ENCODE measurements at places on chromosomes 11 and 22.

GRCh38 chr11:45906965-45907611 is at the start of gene FREY1:
Gene FREY1 (minus strand): TSS chr11:45907271. CDS start chr11:45907245, 26 bp downstream.
- DNase-seq, result no peak

- no peak for DNase-seq
Observed at GRCh38 chr11:132911186-132911585, 621.1 kb downstream of the OPCML start.

GRCh38 chr11:100438376-100438775 is 248.7 kb upstream of the ARHGAP42 start:
- DNase-seq, result no peak

DNA sequence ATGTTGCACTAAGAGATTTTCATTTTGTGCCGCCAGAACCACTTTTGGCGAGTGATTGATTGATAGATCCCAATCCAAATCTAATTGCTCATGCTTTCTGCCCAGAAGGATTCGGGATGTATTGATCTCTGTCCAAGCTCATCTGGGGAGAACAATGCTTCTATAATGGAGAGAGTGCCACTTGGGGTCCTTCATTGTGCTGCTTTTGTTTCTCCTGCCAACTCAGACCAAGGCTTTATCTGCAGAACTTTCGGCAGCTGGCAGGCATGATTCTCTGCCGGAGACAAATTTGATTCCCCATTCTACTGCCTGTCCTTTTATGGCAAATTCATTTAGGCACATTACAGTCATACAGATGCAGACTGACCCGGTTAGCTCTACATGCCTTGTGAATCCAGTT is 62.9 kb upstream of the NTM start:
- no peak for DNase-seq

- DNase-seq, result no peak
Observed at GRCh38 chr22:45908961-45909360, 68.0 kb downstream of the WNT7B start.

DNA sequence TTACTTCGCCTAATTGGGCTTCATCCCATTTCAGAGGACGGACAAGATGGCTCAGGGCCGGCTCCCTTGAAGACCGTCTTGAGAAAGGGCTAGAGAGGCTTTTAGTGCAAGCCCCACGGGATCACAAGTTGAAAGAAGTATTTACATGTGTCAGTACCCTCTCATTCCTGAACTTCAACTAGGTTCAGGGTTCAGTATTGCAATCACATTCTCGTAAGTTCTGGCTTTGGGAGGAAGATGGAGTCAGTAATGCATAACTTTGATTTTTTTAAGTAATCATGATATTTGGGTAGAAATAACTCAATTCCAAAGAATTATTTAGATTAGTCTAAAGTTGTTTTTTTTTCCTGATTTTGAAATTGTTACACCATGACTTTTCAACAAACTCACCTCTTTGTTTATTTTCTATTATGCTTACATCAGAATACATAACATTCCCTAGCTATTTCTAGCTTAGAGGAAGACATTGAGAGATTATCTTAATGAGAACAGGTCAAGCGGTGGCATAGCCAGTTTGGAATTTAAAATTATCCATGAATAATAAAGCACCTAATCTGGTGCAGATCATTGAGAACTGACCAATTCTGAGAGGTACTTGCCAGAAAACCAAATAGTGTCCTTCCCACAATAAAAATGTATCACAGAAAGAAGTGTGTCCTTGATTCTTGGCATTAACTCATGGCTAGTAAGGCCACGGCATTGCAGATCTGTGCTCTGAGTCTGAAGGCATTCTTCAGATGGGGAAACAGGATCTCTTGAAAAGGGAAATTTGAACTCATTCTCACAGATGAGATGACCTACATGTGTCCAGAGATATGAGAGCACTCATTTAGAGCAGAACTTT is 92.1 kb upstream of the BLID start:
- no peak for DNase-seq

DNA sequence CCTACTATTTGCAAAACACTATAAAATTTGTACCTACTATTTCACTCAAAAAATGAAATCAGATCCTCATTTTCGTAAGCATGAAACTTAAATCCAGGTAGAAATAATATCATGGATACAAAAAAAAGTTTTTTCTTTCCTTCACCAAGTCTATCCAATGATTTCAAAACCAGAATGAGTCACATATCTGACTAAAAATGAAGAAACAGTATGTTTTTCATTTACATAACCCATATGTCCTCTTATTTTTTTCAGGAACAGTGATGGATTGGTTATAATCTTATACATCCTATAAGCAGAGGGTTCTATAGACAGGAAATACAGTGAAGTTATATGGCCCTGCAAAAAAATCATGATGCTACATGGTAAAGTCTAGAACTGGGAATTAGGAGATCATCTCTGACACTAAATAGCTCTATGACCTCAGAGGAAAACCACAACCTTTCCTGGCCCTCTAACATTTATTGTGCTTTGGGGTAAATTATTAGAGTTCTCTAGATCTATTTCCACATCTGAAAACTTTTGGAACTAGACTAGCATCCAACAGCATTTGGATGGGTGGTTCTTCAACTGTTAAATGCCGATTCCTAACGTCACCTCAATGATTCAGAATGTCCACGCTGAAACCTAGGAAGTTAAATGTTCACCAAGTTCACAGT is 10.9 kb downstream of the MTMR2 start:
- no peak for DNase-seq

DNA sequence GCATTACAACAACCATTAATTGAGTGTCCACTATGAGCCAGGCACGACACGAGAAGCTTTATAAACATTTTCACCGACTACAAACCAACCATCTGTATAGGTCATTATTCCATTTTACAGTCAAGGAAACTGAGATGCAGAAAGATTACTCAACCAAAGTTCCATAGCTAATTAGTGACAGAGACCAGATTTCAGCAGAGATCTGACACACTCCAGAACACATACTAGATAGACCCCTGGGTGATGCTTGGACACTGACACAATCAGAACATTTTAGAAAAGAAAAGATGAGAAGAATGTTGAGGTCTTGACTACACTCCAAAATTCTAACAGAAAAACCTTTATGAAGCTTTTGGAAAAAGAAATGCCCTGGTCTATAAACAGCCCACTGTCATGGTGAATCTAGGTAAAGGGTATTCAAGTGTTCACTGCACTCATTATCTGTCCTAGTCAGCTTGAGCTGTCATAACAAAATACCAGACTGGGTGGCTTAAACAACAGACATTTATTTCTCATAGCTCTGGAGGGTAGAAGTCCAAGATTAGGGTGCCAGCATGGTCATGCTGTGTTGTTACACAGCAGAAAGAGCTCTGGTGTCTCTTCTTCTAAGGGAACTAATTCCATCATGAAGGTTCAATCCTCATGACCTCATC is 89.0 kb downstream of the RELT start:
- DNase-seq, result no peak

DNA sequence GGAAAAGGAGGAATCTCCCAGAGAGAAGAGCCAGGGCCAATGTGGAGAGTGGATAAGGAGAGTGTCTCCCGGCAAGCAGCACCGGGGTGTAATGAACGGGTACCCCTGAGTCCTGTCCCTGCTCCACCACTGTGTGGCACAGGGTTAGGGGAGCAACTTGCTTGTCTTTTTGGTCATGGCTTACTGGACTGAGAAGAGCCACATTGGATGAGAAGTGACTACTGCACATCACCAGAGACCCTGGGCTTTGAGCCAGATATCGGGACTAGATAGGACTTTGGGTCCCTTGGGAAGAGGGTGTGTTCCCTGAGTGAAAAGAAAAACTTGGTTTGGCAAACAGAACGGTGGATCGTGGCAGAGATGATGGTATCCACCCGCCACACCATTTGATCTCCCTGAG is 24.6 kb downstream of the SDHAF2 start:
- DNase-seq, result no peak

GRCh38 chr11:120031612-120032600 is 106.0 kb downstream of the TRIM29 start:
- no peak for DNase-seq

GRCh38 chr11:28176351-28176750 is 68.2 kb downstream of the METTL15 start:
- no peak for DNase-seq

DNA sequence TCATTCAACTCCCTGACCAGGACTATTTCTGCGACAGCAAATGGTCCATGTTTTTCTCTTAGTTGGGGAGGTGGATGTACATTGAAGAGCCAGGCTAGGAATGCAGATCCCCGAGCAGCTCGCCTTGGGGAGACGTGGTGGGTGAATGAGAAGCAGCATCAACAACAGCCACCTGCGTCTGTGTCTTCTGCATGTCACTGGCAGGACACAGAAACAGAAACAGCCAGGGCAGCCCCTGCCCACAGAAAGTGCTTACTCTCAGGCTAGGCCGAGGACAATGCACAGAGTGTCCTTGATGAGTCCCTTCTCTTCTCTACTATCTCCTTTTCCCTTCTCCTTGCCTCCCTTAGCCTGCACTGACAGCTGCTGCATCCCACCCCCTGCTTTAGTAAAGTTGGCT is 541.9 kb upstream of the CADM1 start:
- DNase-seq, result no peak

DNA sequence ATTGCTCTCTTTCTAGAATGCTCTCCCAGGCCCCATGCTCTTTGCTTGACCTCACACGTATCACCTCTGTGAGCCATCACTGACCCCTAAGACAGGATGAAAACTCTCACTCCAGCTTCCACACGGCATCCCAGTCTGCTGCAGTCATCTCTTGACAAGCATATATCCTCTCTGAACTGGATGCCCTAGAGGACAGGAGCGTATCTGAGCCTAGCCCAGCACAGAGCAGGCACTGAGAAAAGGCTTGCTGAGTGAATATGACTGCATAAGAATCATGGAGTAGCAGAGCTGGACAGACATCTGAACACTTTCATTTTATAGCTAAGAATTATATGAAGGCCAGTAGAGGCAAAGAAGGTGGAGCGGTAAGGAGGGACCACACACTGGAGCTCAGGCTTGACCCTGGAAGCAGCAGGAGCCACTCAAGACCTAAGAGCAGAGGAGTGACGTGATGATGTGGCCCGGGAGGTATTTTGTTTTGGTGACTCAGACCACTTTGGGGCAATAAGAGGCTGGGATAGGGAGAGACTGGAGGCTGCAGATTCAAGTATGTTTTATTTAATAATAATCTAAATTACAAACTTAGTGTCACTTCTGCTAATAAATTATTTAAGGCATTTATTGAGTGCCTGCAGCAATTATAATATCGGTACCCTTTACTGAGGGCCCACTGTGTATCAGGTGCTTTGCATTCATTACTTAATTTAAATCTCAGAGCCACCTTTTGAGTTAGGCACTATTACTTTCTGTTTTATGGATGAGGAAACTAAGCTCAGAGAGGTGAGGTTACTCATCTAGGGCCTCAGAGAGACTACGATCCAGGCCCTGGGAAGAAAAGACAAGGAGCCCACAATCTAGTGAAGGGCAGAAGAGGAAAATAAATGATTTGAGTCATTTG is 42.6 kb downstream of the MAP6 start:
- no peak for DNase-seq

DNA sequence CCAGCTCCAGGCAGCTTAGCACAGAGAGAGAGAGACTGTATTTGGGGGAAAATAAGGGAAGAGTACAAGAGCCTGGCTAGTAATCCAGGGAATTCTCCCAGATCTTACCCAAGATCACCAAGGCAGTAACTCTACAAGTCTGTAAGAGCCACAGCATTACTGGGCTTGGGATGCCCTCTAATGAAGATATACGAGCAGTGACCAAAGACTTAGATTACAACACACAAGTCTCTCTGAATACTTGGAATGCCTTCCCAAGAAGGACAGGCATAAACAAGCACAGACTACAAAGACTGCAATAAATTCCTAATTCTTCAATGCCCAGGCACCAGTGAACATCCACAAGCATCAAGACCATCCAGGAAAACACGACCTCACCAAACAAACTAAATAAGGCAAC is 17.7 kb downstream of the DNAJC24 start:
- DNase-seq, result no peak

- DNase-seq, result no peak
Observed at GRCh38 chr11:11220786-11221185, 132.3 kb downstream of the CSNK2A3 start.

DNA sequence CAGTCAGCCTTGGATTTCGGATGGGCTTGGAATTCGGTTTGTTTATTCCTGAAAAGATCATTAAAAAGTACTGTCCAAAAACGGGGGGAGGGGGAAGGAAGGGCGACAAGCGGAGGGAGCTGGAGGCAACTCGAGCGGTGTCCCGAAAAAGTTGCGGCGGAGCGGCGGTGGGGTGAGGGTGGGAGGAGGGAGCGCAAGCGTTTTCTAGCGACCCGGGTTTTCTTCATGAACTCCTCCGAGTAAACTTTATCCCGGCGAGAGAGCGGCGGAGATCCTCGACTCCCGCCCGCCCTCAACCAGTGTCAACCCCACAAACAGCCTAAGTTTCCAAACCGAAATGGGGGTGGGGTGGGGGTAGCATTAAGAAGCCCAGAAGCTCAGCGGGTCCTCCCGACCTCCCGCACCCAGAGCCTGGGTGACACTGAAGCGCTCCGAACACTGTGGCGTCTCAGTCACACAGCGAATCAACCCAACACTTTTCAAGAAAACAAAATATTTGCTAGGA is 133.0 kb upstream of the C11orf58 start:
- no peak for DNase-seq

DNA sequence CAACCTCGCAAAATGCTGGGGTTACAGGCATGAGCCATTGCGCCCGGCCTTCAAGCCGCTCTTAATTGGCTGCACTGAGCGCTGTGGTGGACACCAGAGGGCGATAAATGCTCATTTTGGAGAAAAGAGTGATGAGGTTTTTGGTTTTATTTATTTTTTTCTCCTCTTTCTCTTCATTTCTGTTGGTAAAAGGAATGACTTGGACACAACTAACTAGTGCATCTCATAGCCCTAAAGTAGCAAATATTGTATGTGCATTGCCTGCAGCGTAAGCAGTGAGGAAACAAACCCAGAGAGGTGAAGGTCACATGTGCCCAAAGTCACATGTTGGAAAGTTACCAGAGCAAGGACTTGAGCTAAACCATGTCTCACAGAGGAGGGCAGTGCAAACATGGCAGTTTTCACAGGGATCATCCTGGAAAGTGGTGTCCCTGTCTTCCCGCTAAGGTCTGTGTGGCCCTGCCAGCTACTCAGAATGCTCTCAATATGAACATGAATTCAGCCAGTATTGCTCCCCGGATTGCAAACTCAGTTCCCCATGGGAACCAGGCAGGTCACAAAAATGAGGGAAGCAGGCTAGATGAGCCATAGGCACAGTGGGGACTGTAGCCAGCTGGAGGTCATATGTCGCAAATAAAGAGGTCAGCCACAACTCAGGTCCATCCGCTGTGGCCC is 8.6 kb upstream of the CD82 start:
- no peak for DNase-seq
